GM12891 (cell line): ENCODE measurements at places on chromosomes 4 and X.

- DNase-seq, result no peak
These were observed 467.9 kb downstream of the PCDH11X start for GRCh38 chrX:92247076-92247475.

- no peak for DNase-seq
These were observed 4.5 kb downstream of the CHRDL1 start for GRCh38 chrX:110791071-110791470.

GRCh38 chr4:116243431-116243830 lies 841.9 kb downstream of the TRAM1L1 start:
- no peak for DNase-seq

DNA sequence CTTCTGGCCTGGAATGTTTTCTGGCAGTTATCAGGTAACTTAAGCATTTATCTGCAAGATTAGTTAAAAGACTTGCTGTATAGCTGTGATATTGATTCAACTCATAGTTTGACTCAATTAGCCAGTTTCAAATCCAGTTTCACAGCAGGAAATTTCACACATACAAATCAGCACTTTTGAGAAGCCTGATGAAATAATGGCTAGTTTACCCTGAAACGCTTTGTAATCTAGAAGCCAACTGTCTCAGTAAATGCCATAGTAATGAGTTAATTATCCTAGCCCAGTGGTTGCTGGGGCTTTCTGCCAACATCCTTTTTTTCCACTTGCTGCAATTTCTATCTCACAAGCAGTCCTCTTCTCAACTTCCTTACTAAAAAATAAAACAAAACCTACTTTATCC lies 53.1 kb downstream of the ARHGEF38 start:
- DNase-seq, result no peak

GRCh38 chrX:20063716-20064351 lies 52.9 kb downstream of the MAP7D2 start:
- DNase-seq, result no peak

DNA sequence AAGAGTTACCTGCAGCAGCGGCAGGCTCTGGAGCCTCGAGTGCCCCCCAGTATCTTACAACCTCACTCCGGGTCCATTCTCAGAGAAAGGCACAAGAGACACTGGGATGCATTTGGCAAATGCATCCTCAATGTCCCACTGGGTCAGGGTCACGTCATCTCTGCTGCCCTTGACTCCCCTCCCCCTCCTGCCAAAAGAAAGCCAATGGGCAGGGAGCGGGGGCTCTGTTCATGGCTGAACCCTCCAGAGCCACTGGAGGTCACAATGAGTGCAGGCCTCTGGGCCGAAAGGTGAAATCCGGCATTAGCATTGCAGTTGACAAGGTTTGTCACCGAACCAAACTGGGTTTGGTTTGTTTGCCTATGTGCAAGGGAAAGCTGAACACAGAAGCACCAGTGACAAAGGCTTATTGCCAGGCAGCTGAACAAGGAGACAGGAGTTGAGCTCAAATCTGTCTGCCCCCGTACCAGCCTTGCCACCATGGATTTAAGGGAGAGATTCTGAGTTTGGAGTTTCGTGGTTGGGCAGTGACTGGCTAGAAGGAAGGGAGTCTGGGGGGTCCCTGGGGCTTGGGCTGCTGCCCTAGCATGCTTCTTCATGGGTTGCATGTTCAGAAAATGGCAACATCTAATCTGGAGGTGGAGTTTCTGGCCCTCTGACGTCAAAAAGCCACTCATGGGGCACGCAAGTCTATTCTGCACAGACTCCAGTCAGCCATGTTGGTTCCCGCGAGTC lies 64.3 kb downstream of the HTRA3 start:
- no peak for DNase-seq

- no peak for DNase-seq
These were observed 6.8 kb downstream of the PTCHD1 start for GRCh38 chrX:23341452-23341851.

GRCh38 chr4:158938220-158939044 lies 164.4 kb upstream of the RAPGEF2 start:
- no peak for DNase-seq

DNA sequence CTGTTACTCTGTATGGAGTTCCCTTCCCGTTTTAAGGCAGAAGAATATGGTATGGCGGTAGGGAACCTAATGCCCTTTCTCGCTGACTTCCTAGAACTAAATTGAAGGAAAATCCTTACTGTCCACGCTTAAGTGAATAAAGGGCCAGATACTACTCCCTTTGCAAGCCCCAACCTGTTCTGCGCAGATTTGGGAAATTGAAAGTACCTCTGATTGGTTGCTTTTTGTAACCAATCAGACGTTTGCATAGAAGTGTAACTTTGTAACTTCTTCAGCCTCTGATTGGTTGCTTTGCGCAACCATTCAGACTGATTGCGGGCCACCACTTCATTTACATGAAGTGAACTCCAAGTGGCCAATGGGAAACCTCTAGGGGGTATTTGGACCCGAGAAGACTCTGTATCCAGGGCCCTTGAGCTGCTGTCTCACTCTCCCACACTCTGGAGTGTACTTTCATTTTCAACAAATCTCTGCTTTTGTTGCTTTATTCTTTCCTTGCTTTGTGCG lies 1.2 kb upstream of the TMEM33 start:
- no peak for DNase-seq

DNA sequence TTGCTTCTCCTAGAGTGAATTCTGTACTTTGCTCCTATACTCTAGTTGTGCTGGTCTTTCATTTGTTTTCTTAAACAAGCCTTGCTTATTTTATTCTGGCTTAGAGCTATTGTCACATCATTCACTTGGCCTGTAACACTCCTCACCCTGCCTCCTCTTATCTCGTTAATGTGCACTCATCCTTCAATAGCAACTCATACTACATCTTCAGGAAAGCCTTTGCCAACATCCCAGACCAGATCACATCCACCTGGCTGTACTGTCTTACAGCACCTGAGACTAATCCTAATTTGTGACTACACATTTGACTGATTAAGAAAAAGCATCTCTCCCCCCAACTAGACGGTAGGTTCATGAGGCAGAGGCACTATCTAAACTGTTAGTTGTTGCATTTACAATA lies 80.8 kb downstream of the SLC7A11 start:
- DNase-seq, result no peak

GRCh38 chrX:123847056-123847455 lies 12.8 kb upstream of the XIAP start:
- no peak for DNase-seq

- no peak for DNase-seq
These were observed 237.0 kb downstream of the MGST2 start for GRCh38 chr4:139902321-139903320.

- DNase-seq, result no peak
These were observed 95.8 kb downstream of the IQCM start for GRCh38 chr4:149719806-149720205.

DNA sequence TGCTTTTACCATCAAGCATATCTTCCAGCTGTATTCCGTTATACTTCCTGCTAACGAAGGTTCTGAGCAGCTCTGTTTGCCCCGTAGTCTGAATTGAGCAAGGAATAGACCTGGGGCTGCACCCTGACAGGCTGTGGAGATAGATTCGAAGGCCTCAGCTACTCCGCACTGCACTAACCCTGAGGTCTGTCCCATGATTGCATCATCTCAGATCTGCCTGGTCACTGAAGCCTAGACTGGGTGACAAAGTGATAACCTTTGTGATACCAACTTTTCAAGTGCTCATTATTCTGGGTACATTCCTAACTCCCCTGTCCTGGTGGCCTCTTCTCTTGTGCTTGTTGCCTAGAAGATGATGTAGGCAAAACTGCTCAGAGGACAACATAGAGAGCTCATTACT lies 29.9 kb upstream of the PGRMC1 start:
- DNase-seq, result no peak

GRCh38 chrX:71666240-71667223 lies 814 bp upstream of the LOC101059915 start:
- DNase-seq, result no peak

DNA sequence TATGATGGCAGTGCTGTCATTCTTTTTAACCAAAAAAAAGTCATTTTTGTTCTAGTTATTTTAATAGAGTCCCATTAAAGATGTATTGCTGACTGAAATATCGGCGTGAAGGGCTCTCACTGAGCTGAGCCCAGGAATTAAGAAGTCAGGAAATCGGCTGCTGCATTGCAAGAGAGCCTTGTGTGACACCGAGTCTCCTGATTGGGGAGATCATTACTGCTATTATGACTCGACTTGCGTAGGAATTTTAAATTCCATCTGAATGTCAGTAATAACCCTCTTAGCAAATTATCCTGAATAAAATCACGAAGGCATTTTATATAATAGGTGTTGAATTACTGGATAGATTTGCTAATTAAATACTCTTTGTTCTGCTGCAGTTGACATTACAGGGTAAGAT lies 111.5 kb downstream of the POLA1 start:
- DNase-seq, result no peak

DNA sequence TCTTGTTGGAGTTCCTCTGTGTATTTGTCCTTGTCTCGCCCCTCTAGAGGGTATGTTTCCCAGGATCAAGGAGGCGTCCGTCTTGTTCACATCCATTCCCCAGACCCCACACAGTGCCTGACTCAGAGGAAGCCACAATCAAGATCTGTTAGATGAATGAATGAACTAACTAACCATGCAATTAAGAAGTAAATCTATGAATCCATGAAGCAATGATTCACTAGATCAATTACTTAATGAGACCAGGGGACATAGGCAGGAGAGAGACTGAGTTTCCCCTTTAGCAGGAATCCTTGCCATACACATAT lies 11.9 kb downstream of the BLOC1S4 start:
- no peak for DNase-seq

- DNase-seq, result no peak
These were observed 521.9 kb downstream of the FAT4 start for GRCh38 chr4:125836597-125837195.

DNA sequence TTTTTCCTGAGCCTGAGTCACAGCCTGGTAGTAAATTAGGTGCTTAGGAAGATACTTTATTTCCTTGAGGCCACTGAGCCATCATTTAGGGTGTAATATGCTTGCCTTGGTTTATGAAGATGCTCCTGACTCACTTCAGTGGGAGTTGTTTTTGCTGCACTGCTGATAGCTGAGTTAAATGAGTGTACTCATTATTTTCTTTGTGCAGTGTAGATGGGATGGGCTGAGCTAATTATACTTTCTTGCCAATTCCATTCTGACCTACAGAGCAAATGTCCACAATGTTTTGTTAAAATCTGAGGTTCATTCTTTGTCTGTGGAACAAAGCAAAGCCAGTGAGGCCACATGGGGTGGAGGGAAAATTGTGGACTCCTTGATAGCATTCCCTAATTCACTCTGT lies 60.0 kb downstream of the FGF13 start:
- DNase-seq, result no peak

DNA sequence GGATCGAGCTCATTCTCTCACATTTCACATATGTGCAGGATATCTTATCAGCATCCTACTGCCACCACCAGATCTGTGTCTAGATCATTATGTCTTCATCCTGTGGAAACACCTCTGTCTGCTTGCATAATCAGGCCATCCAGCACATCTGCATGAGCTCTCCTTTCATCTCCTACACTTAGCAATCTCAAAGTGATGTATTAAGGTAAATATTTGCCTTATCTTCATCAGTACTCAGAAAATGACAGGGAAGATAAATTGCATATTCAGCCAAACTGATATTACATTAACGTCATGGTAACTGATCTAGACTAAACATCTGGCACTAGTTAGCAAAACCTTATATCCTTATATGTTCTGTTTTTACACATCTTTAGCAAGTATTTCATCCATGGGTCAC lies 207.3 kb upstream of the PABPC4L start:
- no peak for DNase-seq

- no peak for DNase-seq
These were observed 16.1 kb upstream of the CXCL3 start for GRCh38 chr4:74054483-74055047.

- peak; percentile 26 for DNase-seq
These were observed 512 bp upstream of the TMEM131L start for GRCh38 chr4:153465615-153466080.

GRCh38 chrX:154014429-154015380 lies 5.0 kb downstream of the IRAK1 start:
- DNase-seq, result no peak

DNA sequence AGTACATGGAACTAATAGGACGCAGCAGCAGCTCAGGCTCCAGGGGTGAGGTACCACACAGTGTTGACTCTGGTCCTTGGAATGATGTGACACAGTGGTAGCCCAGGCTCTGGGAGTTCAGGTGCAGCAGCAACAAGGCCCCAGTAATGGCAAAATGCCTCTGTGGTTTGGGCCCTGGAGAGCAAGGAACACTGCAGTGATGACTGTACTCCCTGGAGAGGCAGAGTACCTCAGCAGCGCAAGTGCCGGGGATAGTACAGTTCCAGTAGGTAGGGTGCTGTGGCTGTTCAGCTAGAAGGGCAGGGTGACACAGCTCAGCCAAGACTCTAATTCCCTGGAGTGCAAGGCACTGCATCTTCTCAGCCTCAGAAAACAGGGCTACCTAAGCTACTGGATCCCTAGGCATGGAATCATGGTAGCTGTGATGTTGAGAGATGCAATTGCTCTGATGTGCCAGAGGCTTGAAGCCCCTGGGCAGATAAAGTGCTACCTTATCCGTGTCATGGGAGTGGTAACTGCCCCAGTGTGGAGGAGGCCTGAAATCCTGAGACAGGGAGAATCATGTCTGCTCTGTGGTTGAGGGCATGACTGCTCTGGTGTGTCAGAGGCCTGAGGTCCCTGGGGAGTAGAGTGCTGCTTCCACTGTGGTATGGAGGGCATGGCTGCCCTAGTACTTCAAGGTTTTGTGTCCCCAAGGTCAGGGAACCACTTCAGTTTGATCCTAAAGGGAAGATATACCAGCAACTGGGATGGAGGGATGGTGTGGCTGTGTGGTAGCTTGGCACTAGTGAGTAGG lies 55.2 kb downstream of the AREG start:
- no peak for DNase-seq

- no peak for DNase-seq
These were observed 161.2 kb upstream of the FRG1 start for GRCh38 chr4:189779281-189779980.

DNA sequence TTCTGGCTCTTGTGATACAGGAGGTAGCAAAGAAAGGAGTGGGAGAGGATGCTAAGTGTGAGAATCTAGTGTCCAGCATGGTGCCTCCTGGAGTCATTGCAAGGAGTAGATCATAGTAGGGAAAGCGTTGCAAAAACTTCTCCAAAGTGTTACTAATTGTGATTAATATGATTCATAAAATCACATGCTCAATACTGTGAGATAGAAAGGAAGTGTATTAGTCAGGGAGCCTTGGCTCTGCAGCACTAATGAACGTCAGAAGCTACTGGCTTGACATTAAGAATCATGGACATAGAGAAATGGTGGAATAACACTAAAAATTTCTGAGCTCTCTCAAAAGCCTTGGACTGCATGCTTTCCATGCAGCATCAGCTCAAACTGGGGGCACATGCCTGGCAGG lies 299.1 kb downstream of the EVC2 start:
- no peak for DNase-seq
